Islet precursor cell (in vitro differentiated cells): ENCODE measurements at places on chromosomes 6 and 20.

DNA sequence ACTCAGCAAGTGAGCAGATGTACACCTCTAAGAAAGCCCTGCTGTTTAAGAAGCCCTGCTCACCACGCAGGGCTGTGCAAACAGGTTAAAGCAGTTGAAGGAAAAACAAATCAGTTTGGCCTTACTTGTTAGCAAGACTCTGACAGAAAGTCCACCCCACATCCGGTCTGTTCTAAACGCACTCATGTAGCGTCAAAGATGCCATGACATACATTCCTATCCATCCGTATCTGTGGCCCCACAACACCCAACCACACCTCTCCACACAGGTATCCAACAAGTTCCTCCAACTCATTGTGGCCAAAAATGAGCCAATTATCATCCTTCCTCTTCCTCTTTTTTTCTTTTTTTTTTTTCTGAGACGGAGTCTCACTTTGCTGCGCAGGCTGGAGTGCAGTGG, 22.8 kb upstream of the RAB22A start:
- no peak for DNase-seq

GRCh38 chr6:154356690-154357089, at the start of gene IPCEF1:
TSS of gene IPCEF1 (minus strand) at chr6:154356803. CDS start at chr6:154265947, 90,856 bp downstream.
- no peak for DNase-seq

DNA sequence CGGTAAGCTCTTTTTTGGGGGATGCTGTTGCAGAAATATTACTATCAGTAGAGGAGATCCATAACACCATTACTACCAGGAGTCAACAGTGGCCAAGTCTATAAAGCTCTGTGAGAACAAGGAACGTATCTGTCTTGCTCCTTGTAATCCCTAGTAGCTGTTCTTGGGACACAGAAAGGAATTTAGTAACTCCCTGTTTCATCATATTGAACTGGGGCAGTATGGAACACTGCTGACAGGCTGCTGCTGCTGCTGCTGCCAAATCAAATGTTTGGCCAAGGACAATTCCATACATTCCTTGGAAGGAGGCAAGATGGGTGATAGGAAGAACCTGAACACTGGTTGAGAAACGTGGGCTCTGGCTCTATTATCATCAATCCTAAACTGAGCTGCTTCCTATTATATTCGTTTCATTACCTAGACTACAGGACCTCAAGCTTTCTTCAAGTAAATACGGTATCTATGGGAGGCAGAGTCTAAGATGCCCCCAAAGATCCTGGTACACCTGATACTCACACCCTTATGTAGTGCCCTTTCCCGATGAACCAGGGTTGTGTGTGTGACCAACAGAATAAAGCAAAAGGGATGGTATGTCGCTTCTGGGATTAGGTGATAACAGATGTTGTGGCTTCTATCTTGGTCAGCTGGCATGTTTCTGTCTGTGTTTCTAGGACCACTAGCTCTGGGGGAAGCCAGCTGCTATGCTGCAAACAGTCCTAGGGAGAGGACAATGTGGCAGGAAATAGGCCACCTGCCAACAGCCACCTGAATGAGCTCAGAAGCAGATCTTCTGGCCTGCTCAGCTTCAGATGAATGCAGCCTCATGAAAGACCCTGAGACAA, 39.5 kb downstream of the ELOVL5 start:
- no peak for DNase-seq

- no peak for DNase-seq
Measured at GRCh38 chr6:1839361-1839760, 229.6 kb downstream of the FOXC1 start.

DNA sequence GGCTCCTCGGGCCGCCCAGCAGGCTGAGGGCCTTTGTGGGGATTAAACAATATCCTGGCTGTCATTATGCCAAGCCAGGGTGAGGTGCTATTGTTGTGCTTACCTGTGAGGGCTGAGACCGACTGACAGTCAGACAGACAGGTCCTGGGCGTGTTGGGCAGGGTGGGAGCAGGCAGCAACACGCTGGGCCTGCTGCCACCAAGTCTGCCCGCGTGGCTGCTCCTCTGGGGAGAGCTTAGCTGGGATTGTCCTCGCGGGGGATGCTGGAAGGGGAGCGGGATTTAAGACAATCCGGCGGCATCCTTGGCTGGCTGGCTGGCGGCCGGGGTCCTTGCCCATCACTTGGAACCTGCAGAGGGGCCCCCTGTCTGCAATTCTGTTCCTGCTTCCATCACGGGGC, 20.0 kb downstream of the ITPR3 start:
- DNase-seq = no peak

- DNase-seq = peak; percentile 68
Measured at GRCh38 chr20:23082846-23083552, 3.1 kb downstream of the CD93 start.
